ENCODE measurements at places on chromosomes 11 and 22. TPM values are rescaled to one million over a fixed set of nuclear protein-coding genes. Genes with fewer than 3 reads are reported as not detected.

Gene MMP10
- total RNA-seq, result not detected

Gene PHOX2A
- total RNA-seq, result not detected

DNA sequence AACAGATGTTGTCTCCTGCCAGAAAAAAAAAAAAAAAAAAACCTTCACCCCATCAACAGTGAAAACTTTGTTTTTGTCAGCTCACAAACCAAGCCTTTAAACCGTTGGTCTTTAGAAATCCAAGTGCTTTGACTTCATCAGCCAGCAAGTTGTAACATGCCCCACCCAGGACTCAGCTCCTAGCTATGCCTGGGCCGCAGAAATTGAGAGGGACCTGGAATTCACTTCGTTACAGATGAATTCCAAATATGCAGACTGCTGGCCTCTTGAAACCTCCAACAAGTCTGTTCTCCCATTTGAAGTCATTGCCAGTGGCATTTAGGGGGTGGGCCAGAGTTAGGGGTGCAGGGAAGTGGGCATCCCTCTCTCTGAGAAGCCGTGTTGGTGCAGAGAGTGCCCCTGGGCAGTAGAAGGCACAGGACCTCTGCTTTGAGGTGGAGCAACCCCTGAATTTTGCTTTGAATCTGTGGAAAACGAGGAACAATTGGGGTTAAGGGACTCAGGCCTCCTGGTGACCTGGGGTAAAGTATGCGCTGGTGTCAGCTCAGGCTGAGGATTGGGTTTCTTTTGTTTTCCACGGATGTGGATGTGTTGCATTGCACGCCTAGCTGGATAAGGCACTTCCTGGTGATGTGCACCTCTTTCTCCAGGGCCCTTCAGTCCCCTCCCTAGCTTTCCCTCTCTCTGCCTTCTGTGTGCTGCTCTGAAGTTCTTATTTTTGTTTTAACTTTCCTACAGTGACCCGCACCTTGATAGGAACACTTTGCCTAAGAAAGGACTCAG, 109.5 kb downstream of the DBX1 start:
- no peak for DNase-seq

DNA sequence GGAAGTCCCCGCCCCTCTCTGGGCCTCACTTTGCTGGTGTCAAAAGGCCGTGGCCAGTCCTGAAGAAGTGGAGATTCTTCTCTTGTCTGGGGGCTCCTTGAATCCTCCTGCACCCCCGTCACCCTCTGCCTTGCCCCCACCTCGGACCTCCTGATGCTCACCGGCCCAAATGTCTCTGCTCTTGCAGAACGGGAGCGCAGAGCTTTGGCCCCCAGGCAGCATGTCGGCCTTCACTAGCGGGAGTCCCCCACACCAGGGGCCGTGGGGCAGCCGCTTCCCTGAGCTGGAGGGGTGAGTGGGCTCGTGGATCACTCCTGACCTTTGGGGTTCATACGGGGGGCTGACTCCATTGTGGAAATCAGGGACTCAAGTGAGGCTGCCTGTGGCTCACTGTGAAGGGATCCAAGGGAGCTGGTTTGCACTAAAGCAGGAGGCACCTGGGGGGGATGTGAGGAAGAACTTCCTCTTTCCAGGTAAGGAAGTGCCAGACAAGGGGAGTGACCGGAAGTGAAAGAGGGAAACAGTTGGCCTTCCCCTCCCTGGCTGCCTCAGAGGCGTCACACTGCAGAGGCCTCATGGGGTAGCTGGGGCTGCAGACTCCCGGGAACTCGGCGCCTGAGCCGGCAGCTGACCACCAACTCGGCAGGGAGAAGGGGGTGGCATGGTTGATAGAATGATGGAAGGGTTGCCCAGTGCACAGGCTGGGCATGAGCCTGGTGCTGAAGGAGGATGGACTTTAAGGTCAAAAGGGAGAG, 23.1 kb downstream of the CSF2RB start:
- DNase-seq, result no peak

Gene CARD16
- not detected for total RNA-seq

- no peak for DNase-seq
Observed at GRCh38 chr22:44071781-44072326, 47.8 kb downstream of the PARVB start.

Gene ANGPTL5
- not detected for total RNA-seq

DNA sequence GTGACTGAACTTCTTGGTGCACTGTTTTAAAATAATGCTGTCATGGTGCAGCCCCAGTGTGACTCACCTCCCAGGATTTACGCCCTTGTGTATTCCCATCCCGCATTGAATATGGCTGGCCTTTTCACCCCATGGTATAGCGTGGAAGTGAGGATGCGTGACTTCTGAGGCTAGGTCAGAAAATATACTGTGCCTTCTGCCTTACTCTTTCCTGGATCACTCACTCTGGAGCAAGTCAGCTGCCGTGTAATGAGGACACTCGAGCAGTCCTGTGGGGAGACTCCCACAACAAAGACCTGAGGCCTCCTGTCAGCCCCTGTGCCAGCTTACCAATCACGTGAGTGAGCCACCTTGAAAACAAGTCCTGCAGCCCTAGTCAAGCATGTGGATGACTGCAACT, 471.9 kb upstream of the KIRREL3 start:
- DNase-seq, result no peak

DNA sequence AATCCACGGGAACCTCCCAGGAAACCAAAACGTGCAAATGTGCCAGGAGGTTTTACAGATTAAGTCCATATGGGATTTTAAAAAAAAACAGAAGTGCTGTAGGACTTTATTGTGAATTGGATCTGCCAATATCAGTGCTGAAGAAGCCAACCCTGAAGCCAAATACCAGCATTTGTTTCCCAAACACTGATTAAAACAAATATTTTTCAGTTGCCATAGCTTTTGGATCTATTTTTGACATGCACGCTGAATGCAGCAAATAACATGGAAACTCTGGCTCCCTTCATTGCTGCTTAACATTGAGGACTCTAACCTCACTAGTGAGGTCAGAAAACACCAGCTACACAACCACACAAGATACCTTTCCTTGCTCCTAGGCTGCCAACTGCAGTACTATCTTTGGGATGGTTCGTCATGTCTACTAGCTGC, 28.4 kb upstream of the SIK2 start:
- DNase-seq, result no peak

- no peak for DNase-seq
Observed at GRCh38 chr11:113623114-113623513, 83.0 kb downstream of the TMPRSS5 start.

Gene MS4A4A
- not detected for total RNA-seq

Gene MS4A14
- total RNA-seq, result not detected

Gene GAB4
- not detected for total RNA-seq

DNA sequence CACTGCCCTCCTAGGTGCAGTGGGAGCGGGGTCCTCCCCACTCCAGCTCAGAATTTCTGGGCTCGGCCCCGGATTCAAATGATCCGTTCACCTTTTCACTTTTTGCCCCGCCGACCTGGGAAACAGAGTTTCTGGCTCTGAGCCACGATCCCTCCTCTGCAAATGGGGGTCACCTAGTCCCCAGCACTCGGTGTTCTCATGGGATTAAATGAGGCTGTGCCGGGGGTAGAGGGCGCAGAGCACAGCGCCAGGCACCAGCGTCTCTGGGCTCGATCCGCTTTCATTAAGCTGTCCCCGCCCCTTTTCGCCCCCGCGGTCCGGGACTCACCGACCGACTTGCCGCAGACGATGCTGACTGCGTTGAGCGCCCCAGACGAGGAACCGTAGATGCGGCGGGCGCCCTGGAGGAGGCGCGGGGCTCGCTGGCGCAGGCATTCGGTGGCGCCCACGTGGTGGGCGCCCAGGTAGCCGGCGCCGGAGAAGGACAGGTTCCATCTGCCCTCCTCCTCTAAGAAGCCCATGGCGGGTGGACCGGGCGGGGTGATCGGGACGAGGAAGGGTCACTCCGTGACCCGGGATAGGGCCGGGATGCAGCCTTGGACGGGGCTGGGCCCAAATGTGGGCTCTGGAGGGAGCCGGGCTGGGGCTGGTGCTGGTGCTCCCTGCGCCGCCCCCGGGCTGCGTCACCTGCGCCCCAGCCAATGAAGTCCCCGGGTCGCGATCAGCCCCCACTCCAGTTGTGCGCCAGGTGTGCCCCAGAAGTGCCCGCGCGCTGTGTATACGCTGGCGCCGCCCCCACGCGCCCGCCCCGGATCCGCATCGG, at the start of gene PNPLA5:
Gene PNPLA5 (minus strand): TSS at position 654 of the 823 bp plus-strand sequence. CDS start 133 bp downstream, at position 521.
- DNase-seq, result no peak

Gene C11orf86
- total RNA-seq, result 0.29 TPM

DNA sequence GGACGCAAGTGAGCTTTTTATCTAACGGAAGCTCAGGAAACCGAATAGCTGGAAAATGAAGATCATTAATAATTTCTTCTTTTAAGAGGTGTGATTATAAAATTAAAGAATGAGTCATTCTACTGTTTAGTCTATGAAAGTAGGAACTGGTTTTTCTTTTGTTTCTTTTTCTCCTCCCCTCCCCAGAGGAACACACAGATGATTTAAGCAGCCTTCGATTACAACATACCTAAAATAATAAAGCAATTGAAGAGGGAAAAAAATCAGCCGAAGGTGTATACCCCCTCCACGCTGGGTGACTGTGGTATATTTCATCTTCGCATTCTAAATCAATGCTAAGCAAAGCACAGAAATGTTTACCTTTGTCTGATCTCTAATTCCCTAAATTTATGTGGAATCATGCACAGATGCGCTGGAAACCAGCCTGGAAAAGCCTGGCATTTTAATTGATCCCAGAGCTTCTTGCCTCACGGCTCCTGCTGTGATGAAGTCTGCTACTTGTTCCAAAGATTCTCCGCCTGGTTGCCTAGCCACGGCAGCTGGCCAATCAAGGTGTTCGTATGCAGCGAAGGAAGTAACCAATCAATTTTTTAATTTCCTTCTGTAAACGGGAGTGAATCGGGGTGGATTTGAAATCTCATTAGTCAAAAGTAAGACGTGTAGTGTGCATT, 133.9 kb downstream of the FANCF start:
- no peak for DNase-seq

Gene NRXN2
- total RNA-seq, result not detected

Gene HOATZ
- not detected for total RNA-seq

Gene MAJIN
- not detected for total RNA-seq

Gene MUC5AC
- 6.9 TPM for total RNA-seq

Gene SPI1
- not detected for total RNA-seq

- no peak for DNase-seq
Observed at GRCh38 chr11:94217705-94218104, 86.7 kb upstream of the IZUMO1R start.

DNA sequence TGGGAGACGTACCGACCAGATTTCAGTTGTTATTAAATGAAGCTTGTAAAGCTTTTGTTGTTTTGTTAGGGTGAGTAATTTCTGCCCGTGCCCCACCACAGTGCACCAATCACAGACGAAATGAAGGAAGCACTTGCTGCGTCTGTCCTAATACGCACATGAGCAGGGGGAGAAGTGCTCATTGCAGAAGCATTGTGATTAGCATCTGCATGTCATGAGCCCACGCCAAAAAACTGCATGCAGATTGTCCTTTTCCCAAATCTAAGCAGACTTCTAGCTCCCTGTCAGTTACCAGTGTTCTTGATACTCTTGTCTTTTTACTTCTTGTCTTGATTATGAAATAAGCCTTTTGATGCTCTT, 15.5 kb downstream of the RBX1 start:
- no peak for DNase-seq

Gene SESN3
- 0.31 TPM for total RNA-seq

Gene MS4A6A
- total RNA-seq, result not detected

DNA sequence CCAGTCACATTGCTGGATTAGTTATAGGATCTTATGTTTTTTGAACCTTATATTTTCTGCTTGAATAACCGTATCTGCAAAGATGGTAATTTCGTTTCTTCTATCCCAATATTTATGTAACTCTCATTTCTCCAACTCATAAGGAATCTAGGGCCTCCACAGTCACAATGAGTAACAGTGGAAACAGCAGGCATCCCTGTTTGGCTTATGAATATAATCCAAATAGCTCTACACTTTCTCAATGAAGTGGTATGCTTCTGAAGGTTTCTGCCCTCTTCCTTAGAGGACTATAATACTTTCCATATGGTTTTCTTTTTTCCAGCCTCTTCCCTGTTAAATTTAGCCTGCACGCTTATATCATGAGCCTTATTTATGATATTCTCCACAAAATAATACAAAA, 16.5 kb downstream of the ATP6V1E1 start:
- DNase-seq, result no peak

DNA sequence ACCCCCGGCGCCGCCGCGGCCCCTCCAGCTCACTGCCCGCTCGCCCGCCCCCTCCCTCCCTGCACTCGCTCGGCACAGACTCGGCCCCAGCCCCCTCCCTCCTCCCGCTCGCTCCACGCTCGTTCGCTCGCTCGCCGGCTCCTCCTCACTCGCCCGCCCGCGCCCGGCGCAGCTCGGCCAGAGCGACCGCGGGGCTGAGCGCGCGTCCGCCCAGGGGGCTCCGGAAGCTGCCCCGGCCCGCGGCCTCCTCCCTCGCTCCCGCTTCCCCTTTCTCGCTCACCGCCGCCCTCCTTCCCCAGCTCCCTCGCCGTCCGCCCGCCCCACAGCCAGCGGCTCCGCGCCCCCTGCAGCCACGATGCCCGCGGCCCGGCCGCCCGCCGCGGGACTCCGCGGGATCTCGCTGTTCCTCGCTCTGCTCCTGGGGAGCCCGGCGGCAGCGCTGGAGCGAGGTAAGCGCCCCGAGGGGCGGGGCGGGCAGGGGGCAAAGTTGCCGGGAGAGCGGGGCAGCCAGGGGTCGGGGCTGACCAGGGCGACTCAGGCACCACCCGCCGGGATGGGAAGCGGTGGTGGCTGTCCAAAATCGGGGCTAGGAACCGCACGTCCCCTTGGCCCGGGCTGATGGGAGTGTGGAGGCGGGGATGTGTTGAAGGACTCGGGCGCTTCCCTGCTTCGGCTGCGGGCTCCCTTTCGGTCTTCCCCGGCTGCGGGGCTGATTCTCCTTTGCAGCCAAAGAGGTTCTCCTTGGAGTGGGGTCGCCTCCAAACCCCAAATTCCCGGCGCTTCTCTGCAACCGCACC, at the start of gene SEZ6L:
Gene SEZ6L (plus strand): TSS at position 148 of the 797 bp plus-strand sequence. CDS start 208 bp downstream, at position 356.
- no peak for DNase-seq

- peak; percentile 86 for DNase-seq
Observed at GRCh38 chr11:877565-877964, 33.0 kb downstream of the CHID1 start.

DNA sequence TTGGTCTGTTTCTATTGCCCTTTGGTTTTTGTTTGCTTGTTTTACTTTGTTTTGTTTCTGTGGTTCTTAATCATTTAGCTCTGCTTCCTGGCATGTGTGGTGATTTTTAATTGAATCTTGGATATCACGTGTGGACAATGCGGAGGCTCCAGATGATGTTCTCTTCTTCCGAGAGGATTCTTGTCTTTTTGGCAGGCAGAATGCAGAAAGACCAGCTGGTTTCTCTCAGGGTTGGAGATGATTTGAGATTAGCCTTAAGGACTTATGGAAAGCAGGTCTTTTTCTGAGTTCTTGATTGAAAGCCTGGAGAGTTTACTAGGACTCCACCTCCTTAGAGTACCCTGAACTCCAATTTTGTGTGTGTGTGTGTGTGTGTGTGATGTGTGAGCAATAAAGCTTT, 21.0 kb upstream of the ANO1 start:
- no peak for DNase-seq

- no peak for DNase-seq
Observed at GRCh38 chr11:16299884-16300782, 56.2 kb downstream of the SOX6 start.

Gene MIOX
- total RNA-seq, result not detected

DNA sequence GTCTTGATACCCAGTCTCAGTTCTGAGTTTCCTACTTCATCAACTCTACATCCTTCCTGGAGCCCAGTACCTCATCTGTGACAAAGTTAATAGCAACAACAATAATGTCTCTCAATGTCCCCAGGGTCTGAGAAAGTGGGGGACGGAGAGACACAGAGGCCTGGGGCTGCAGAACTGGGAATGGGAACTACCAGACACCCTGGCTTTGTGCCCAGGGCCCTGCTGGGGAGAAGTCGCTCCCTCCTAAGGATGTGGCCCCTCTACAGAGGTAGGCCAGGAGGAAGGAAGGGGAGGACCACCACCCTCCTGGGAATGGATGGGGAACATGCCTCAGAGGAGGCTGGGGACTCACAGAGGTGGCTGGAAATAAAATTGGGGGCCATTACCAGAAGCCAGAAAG, 5.5 kb downstream of the PRG3 start:
- no peak for DNase-seq

Data from HT-29 (cell line).